Smooth muscle cell of trachea (primary cell): ENCODE measurements at places on chromosomes 4 and X. TPM values are rescaled to one million over a fixed set of nuclear protein-coding genes. Genes with fewer than 3 reads are reported as not detected.

SLC39A8 gene
- 2.0 and 9.3 TPM in 2 replicates for total RNA-seq

NDNF gene
- 0.50 and 1.6 TPM in 2 replicates for total RNA-seq

PNCK gene
- total RNA-seq = 1.2 TPM in 1 of 2 replicates, not detected in the other

BCOR gene
- total RNA-seq = 9.0 and 15.5 TPM in 2 replicates

TMPRSS11B gene
- not detected in 2 replicates for total RNA-seq
